ENCODE measurements at places on chromosomes 7 and 10.

- peak; percentile 38 for DNase-seq
Observed at GRCh38 chr7:73701357-73701995, 18.0 kb downstream of the STX1A start.

DNA sequence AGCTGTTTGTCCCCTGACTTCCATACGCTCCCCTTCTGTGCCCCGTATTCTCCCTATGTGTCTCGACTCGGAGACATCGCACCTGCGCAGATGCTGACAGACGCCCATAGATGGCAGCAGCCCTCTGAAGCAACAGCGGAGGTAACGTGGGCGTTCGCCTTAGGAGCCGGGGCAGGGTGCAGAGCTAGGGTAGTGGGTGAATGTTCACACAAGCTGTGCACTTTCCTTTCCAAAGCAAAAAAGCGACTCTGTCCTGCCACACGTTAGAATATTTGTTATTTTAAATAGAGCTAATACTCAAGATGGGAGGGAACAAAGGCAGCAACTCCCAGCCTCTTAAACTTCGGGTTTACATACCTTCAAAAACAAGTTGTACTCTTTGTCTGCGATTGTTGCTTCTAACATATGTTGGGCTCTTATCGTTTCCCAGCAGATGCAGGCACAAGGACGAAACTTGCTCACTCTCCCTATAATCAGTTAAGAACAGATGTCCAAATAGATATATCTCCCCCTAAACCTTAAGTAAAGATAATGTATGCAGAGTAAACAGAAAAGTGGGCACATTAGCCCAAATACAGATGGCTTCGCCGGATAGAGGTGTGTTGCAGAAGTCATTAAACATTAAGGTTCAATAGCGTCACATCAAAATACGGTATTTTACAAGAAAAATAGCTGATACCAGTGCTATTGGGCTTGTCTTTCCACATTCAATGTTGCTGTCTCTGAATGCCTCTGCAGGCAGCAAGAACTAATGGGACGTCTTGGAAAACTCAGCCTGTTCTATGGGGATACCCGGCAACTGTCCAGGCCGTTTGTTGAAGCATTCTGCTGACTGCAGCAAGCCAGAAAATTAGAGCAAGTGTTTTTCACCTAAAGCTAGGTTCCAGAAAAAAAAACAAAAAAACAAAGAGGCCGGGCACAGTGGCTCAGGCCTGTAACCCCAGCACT lies 340.3 kb upstream of the PRKCQ start:
- peak; percentile 75 for DNase-seq

DNA sequence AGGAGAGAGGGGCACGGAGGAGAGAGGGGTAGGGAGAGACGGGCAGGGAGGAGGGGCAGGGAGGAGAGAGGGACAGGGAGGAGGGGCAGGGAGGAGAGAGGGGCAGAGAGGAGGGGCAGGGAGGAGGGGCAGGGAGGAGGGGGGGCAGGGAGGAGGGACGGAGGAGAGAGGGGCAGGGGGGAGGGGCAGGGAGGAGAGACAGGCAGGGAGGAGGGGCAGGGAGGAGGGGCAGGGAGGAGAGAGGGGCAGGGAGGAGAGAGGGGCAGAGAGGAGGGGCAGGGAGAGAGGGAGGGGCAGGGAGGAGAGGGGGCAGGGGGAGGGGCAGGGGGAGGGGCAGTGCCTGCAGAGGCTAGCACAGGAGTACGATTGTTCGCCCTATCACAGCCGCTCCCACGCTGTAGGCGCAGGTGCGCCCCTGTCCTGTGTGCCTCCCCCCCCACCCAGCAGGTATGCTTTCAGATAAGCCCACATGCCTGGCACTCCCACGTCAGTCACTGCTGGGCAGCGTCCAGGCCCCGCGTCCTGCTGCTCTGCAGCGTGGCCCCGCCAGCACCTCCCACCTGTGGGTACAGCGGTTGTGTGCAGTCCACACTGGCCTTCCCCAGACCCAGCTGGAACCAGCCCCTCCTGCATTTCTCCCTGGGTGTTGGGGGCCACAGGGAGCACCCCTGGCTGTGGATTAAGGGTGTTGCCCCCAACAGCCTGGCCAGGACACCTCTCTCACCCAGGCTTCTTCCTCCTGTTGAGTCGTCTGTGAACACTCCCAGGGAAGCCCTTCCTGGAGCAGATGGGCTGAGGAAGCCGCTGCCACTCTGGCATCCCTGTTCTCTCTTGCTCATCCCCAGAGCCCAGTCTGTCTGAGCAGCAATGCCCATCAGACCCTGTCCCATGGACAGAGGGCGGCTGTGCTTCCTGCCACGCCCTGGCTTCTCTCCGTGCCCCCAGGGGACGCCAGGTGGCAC lies 10.8 kb downstream of the NKX6-2 start:
- no peak for DNase-seq

DNA sequence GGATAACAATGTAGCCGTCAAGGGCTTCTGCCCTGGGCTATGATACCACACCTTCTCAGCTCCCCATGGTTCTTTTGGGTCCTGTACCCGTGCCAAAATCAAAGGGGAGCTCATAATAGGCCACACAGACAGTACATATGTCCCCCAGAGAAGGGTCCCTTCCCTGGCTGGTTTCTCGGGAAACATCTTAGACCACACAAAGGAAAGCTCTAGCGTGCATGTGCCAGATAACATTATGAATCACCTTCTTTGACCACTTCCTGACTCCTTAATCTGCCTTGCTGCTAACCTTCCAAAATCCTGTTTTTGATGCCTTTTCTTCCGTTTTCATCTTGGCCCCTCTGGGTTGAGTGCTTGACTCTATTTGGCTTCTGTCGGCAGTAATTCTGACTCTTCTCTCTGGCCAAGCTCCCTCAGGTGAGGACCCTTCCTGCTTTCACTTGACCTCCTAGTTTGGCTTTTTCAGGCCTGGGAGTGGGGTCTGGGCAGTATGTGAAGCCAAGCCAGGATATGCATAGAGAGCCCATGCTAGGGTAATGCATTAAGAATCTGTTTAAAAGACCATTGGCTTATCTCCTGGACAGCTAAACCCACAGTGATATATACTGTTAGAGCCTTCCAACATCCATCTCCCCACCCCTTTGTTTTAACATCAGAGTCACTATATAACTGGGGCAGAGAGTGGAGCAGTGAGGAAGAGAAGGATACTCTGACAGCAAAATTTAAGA lies 84.8 kb downstream of the ANLN start:
- DNase-seq, result peak; percentile 87

DNA sequence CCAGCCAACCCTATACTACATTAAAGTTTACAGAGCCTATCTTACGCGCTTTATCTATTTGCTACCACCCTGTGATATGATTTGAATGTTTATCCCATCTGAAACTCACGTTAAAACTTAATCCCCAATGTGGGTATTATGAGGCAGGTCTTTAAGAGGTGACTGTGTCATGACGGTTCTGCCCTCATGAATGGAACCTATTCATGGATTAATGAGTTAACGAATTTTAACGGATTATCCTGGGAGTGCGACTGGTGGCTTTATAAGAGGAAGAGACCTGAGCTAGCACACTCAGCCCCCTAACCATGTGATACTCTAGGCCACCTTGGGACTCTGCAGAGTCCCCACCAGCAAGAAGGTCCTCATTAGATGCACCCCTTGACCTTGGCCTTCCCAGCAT lies 37.8 kb downstream of the SRPK2 start:
- DNase-seq, result no peak

DNA sequence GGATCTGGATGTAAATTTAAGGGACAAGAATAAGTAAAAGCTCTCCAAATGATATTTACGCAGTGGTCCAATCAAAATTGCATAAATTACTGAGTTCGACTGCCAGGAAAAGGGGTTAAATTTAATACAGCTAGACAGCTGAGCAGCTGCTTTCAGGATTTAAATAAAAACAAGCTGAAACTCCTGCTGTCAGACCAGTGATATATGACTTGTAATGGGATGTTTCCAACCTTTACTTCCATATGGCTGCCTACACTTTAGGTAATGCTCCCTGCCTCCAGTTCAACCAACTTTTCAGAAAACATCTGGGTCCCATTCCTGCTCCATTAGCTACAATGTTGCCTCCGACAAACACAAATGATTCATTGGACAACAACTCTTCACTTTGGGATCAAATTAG lies 326.3 kb upstream of the DGKB start:
- no peak for DNase-seq

- no peak for DNase-seq
Observed at GRCh38 chr10:69142983-69143382, 19.0 kb downstream of the VPS26A start.

GRCh38 chr7:94374721-94375566 lies 19.8 kb upstream of the COL1A2 start:
- no peak for DNase-seq

DNA sequence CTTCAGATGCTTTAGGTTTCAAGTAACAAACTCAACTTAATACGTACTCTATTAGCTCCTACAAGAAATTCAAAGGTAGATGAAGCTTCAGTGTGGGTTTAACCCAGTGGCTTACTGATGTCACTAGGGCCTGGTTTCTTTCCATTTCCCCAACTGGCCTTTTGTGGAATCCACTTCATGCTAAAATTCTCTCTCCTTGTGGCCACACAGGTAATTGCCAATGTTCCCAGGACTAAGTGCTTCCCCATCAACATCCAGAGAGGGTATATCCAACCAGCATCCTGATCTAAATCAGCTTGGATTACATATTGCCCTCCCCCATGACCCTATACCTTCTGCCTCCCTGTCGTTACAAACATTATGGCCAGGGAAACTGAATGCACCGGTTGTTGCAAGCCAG lies 10.7 kb downstream of the FBXL13 start:
- no peak for DNase-seq

DNA sequence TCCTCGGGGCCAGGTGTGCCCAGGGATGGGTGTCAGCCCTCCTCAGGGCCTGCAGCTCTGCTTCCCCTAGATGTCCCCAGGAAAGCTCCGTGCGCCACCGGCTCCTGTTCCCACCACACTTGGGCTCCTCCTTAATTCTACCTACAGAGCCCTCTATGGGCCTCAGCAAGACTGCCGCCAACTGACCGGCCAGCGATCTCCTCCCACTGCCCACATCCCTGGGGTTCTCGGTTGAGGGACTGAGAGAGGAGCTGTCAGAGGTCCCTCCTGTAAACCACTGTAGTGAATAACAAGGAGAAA lies 5.3 kb upstream of the LDB3 start:
- no peak for DNase-seq

- no peak for DNase-seq
Observed at GRCh38 chr7:19709249-19709578, 377 bp upstream of the POLR1F start.

GRCh38 chr7:99996755-99997544 lies 18.4 kb upstream of the ZKSCAN1 start:
- no peak for DNase-seq

GRCh38 chr10:69484736-69485135 lies 33.5 kb downstream of the TSPAN15 start:
- DNase-seq, result no peak

DNA sequence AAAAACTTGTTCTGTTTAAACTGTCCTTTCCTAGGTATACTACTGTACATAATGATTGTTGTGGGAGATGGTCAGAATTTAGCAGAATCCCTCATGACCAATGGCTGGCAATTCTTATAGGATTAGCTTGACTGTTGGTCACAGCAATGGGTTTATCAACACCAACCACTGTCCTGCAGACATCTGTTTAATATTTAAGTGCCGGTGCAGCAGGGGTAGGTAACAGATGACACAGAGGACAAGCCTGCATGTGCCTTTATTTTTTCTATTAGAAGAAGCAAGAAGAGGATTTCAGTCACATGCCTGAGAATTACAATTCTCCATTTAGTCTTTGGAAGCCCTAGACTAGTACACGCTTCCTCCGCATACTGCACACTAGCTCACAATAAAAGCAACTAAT lies 48.4 kb downstream of the CCDC6 start:
- no peak for DNase-seq

DNA sequence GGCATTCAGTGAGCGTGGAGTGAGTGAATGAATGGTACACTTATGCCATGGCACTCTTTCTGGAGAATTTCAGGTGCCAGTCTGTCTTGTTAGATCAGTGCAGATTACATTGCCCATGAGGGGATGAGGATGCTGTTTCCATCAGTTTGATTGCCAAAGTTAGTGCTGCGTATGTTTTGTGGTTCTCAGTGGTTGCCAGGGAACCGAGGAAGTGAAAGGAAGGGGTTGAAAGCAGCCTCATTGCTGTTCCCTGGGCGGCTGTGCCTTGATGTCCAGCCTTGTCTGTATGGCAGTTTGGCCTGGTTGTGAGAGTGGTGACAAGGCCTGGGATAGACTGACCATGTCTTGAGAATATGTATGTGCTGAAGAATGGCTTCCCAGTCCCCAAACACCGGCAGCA lies 30.2 kb downstream of the WBP1L start:
- DNase-seq, result peak; percentile 32

DNA sequence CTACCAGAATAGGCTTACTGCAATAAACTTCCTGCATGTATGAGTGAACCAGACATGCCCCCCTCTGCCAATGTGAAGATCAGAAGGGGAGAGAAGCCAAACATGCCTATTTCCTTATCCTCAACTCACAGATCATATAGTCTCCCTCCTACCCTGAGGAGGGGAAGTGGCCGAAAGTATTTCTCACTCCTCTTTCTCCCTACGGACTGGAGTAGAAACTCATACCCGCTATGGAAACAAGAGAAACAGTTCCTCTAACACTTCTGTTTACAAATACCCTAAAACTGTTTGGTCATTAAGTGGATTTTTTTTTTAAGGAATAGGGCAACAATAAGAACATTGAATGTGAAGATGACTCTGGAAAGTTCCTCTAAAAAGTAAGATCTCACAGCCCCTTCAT lies 31.4 kb downstream of the CCNJ start:
- DNase-seq, result no peak

DNA sequence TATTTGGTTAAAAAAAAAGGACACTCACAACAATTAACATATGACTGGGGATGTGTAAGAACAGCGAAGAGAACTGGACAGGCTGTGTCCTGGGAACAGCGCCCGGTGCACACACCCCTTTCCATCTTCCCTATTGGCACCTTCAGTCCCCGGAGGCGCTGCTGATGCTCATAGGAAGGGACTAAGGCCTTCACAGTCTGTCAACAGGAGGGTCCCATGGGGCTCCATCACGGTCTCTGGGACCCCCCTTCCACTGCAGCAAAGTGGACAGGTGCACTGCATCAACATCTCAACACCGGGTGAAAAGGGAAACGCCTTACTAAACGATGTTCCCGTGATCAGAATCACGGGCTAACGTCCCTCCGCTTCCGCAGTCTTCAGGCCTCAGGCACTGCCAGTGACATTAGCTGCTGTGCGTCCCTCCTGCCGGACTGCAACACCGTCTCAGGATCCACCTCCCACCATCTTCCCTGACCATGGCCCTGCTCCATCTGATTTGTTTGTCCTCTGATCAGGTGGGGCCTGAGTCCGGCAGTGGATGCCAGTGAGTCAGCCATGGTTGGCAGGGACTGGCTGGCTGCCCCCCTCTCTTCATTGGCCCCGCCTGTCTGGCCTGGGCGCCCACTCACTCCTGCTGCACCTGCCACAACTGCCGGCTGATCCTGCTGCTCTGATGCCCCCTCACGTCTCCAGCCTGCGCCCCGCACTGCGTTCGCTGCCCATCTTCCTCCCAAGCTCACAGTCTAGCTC lies 614.7 kb downstream of the DNAJB6 start:
- no peak for DNase-seq

DNA sequence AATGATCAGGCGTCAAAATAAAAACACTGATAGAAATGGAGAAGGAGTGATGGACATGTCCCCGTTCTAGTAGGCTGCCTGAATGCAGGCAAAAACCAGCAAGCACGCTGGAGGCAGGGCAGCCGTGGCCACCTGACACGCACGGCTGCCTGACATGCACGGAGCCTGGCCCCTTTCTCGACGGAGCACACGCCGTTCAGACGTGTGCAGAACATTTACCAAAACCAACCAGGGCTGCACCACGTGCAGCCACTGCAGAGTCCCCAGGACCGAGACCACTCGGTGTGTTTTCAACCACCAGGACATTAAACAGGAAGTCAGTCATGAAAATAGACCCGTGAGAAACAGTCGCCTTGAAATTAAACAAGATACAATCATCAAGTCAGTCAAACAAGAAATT lies 61.9 kb upstream of the NKX6-2 start:
- peak; percentile 37 for DNase-seq

- DNase-seq, result no peak
Observed at GRCh38 chr7:56007891-56008290, 43.4 kb downstream of the PSPH start.

Measured in KBM-7 (cell line).